Gastroesophageal sphincter (tissue), 4 donors: ENCODE measurements at places on chromosomes 12 and 14. TPM values are rescaled to one million over a fixed set of nuclear protein-coding genes. Genes with fewer than 3 reads are reported as not detected.

SIX6 gene
- not detected for total RNA-seq

C12orf56 gene
- total RNA-seq, result not detected

KRT75 gene
- not detected for total RNA-seq

TAS2R8 gene
- total RNA-seq, result not detected

NFE2 gene
- 0.37 TPM for total RNA-seq

IRAK3 gene
- 18.7 TPM for total RNA-seq

KLRC2 gene
- 0.40 TPM for total RNA-seq

CRIP1 gene
- 38.1 TPM for total RNA-seq

LMNTD1 gene
- 1.2 TPM for total RNA-seq

KRT1 gene
- not detected for total RNA-seq

TAS2R9 gene
- total RNA-seq, result not detected

FAM216A gene
- total RNA-seq, result 5.7 TPM

RNASE4 gene
- 128 TPM for total RNA-seq

KRT73 gene
- not detected for total RNA-seq

ITGB7 gene
- 4.5 TPM for total RNA-seq

RDH12 gene
- total RNA-seq, result not detected

RTN1 gene
- total RNA-seq, result 6.2 TPM

ANHX gene
- total RNA-seq, result not detected

ALG10B gene
- total RNA-seq, result 8.1 TPM

FSCB gene
- 0.15 TPM for total RNA-seq

PTPRO gene
- total RNA-seq, result 3.6 TPM

HOXC4 gene
- total RNA-seq, result 5.7 TPM

GAS2L3 gene
- total RNA-seq, result 2.5 TPM

CIROP gene
- not detected for total RNA-seq
